ENCODE measurements at places on chromosomes 16 and 17. TPM values are rescaled to one million over a fixed set of nuclear protein-coding genes. Genes with fewer than 3 reads are reported as not detected.

Gene PRKCB
- total RNA-seq, result not detected

Gene SKA2
- 38.7 TPM for total RNA-seq

Gene NETO2
- 31.4 TPM for total RNA-seq

Gene CA5A
- not detected for total RNA-seq

Gene CASKIN1
- not detected for total RNA-seq

Gene HSPB9
- total RNA-seq, result not detected

Gene MT1H
- total RNA-seq, result not detected

Gene RHBDL1
- 0.72 TPM for total RNA-seq

Gene TNFRSF13B
- total RNA-seq, result not detected

Gene TSNAXIP1
- 0.72 TPM for total RNA-seq

Gene TMED6
- total RNA-seq, result not detected

- H3K36me3 ChIP-seq, result no peaks in the 10 kb centered on the region
- peaks cover 3% of the 10 kb centered on the region for H3K4me1 ChIP-seq
- H3K27me3 ChIP-seq, result peaks cover 5% of the 10 kb centered on the region
- H3K27ac ChIP-seq, result no peak overlapping the region
- no peak for DNase-seq
- no peak overlapping the region for H3K4me3 ChIP-seq
These were observed 31.2 kb upstream of the CMIP start for GRCh38 chr16:81413245-81413990.

DNA sequence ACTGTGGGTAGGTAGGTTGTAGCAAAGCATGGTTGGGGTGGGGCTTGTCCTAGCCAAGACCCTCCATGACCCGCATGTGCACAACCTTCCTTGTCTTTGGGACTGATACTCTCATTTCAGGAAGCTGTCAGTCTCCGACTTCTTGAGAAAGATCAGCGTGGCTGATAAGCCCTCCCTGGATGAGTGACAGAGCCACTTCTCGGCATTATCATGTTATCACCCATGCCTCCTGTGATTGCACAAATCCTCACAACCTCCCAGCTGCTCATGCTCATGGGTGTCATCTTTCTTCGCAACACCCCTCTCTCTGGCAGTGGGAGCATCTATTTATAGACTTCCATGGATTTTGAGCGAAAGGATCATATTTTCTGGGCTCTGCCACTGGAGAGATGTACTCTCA, 314.2 kb downstream of the FOXL1 start:
- no peak overlapping the region for H3K27ac ChIP-seq
- H3K4me3 ChIP-seq, result no peak overlapping the region
- H3K36me3 ChIP-seq, result no peaks in the 10 kb centered on the region
- 0 out of 2 replicates have a peak, but pooled peaks cover 2% of the 10 kb centered on the region for H3K27me3 ChIP-seq

DNA sequence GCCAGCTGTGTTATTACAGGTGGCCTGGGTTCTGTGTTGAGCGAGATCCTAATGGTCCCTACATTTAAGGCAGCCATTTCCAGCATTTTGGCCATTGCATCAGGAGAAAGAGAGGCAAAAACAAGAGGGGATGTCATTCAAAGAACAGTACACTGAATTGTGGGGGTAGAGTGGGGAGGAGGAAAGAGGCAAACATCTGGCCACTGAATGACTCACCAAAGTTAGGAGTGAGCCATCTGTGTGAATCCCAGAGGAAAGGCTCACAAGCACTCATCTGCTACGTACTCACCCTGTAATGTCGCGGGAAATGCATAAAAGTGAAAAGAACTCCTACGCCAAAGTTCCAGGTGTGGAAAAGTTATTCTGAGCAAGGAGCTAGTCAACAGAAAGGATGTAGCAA, 16.7 kb downstream of the KRABD2 start:
- peak; percentile 96 for DNase-seq
- H3K4me1 ChIP-seq, result peaks cover 7% of the 10 kb centered on the region
- no peak overlapping the region for H3K4me3 ChIP-seq
- H3K27ac ChIP-seq, result no peak overlapping the region

- peak overlapping the region; percentile 53 for H3K27ac ChIP-seq
- H3K27me3 ChIP-seq, result no peaks in the 10 kb centered on the region
- no peak for DNase-seq
- H3K4me3 ChIP-seq, result no peak overlapping the region
- H3K36me3 ChIP-seq, result no peaks in the 10 kb centered on the region
These were observed 265.9 kb downstream of the SOX9 start for GRCh38 chr17:72386619-72387237.

- H3K27ac ChIP-seq, result peak overlapping the region; percentile 86
- peaks cover 20% of the 10 kb centered on the region for H3K36me3 ChIP-seq
- no peak overlapping the region for H3K4me3 ChIP-seq
- H3K4me1 ChIP-seq, result peaks cover 23% of the 10 kb centered on the region
These were observed 72.0 kb upstream of the LGALS9 start for GRCh38 chr17:27558842-27559505.

DNA sequence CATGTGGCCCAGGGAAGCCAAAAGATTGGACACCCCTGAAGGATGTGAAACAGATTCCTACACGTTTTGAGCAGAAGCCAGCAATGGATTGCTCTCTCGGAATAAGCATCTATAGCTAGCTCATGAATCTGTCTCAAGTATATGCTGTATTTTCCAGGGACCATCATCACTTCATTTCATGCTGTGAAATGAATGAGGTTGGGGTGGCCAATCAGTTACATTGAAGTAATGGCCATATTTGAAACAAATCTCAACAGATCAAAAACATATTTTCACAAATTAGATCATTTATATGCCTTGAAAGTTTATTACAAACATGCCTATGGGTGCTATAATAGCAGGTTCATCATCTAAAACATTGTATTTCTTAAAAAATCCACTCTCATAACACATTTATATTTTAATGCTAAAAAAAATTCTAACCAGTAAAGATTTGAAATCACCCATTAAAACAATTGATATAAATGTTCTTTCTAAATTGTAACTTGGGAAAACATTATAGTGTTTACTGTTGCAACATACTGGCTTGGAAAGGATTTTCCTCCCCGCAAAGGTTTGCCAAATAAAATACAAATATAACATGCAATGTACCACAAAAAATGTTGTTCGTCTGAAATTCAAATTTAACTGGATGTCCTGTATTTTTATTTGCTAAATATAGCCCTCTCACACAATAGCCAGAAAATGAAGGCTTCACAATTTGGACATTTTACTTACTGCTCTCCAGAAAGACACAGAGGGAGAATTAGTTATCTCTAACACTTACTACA, 743.6 kb downstream of the KCNJ2 start:
- H3K4me3 ChIP-seq, result no peak overlapping the region
- H3K36me3 ChIP-seq, result no peaks in the 10 kb centered on the region
- peak; percentile 32 for DNase-seq
- 0 out of 2 replicates have a peak, but pooled peaks cover 2% of the 10 kb centered on the region for H3K4me1 ChIP-seq
- H3K27ac ChIP-seq, result no peak overlapping the region

GRCh38 chr17:7927596-7927995, 2.1 kb downstream of the KCNAB3 start:
- H3K4me3 ChIP-seq, result no peak overlapping the region
- H3K27ac ChIP-seq, result no peak overlapping the region
- peaks cover 6% of the 10 kb centered on the region for H3K4me1 ChIP-seq
- no peaks in the 10 kb centered on the region for H3K27me3 ChIP-seq

DNA sequence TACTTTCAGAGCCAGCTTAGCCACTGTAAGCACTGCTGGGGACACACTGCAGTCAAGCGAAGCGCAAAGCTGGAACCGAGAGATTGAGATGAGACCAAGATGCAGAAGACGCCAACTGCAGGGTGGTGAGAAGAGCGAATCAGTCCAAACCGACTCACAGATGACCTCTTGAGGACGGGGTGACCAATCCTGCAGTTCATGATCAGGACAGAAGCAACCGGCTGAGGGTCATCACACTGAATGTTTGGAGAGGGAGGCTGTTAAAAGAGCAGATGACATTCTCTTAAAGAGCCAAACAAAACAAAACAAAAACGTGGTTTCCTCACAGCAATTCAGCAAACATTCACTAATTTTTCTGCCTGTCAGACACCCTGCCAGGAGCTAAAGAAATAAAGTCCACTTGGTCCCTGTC, 8.5 kb downstream of the HASPIN start:
- no peaks in the 10 kb centered on the region for H3K36me3 ChIP-seq
- peak; percentile 20 for DNase-seq
- H3K4me3 ChIP-seq, result no peak overlapping the region
- H3K4me1 ChIP-seq, result peaks cover 16% of the 10 kb centered on the region

DNA sequence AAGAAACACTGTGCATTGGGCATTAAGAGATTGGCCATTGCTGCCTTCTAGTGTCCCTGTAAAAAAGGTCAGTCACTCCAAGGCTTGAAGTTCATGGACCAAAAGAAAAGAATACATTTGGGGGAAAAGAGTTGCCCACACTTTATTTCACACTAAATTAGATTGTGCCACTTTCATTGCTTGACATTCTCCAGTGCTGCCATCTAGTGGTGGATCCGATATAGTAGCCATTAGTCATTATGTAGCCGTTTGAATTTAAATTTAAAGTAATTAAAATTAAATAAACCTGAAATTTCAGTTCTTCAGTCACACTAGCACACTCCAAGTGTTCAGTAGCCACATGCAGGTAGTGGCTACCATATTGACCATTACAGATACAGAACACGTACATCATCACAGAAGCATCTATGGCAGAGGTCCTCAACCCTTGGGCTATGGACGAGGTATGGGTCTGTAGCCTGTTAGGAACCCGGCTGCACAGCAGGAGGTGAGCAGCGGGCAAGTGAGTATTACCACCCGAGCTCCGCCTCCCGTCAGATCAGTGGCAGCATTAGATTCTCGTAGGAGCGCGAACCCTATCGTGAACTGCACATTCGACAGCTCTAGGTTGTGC, 21.9 kb upstream of the CDH5 start:
- no peaks in the 10 kb centered on the region for H3K36me3 ChIP-seq
- no peaks in the 10 kb centered on the region for H3K4me1 ChIP-seq
- peaks cover 44% of the 10 kb centered on the region for H3K27me3 ChIP-seq
- H3K4me3 ChIP-seq, result no peak overlapping the region

DNA sequence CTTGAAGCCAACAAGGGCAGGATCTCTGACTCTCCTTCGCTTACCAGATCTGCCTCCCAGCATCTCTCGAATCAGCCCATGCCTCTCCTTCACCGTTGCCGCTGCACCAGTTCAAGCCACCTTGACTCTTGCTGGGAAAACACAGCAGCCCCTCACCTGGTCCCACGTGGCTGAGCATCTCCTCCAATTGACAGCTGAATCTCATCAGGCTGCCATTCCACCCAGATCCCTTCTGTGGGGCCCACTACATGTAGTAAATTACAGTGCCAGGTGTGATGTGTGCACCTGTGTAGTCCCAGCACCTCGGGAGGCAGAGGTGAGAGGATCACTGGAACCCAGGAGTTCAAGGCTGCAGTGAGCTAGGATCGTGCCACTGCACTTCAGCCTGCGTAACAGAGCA, 37.8 kb upstream of the C16orf78 start:
- H3K27ac ChIP-seq, result no peak overlapping the region
- H3K4me1 ChIP-seq, result no peaks in the 10 kb centered on the region
- H3K27me3 ChIP-seq, result no peaks in the 10 kb centered on the region
- no peaks in the 10 kb centered on the region for H3K36me3 ChIP-seq
- no peak overlapping the region for H3K4me3 ChIP-seq

GRCh38 chr17:50966163-50966666, 100.1 kb upstream of the TOB1 start:
- no peak overlapping the region for H3K27ac ChIP-seq
- H3K27me3 ChIP-seq, result no peaks in the 10 kb centered on the region
- peaks cover 8% of the 10 kb centered on the region for H3K36me3 ChIP-seq
- H3K4me3 ChIP-seq, result no peak overlapping the region

DNA sequence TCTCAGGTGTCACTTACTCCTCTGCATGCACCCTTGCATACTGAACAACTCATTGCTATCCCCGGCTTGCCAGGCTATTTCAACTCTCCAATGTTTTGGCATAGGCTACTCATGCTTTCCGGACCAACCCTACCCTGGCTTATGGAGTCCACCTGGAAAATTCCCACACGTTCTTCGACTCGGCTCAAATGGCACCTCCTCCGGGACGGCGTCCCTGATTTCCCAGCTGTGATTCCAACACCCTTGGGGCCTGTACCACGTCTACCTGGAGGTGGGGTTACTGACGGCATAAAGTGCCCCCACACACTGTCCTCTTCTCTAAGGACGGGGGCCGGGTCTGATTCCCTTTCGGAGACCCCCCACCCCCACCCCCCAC, 498 bp downstream of the SMYD4 start:
- H3K4me3 ChIP-seq, result peak overlapping the region; percentile 100
- H3K27ac ChIP-seq, result peak overlapping the region; percentile 80
- H3K36me3 ChIP-seq, result peaks cover 8% of the 10 kb centered on the region

- DNase-seq, result no peak
- no peaks in the 10 kb centered on the region for H3K36me3 ChIP-seq
- no peak overlapping the region for H3K4me3 ChIP-seq
- H3K4me1 ChIP-seq, result no peaks in the 10 kb centered on the region
These were observed 502.6 kb downstream of the TMEM114 start for GRCh38 chr16:8087597-8088289.

GRCh38 chr16:70746708-70747424, 54.1 kb downstream of the VAC14 start:
- H3K4me1 ChIP-seq, result peaks cover 53% of the 10 kb centered on the region
- peak overlapping the region; percentile 90 for H3K27ac ChIP-seq
- peak; percentile 96 for DNase-seq
- no peak overlapping the region for H3K4me3 ChIP-seq
- peaks cover 8% of the 10 kb centered on the region for H3K36me3 ChIP-seq
- H3K27me3 ChIP-seq, result no peaks in the 10 kb centered on the region

GRCh38 chr17:10628756-10629155, 28.4 kb downstream of the MYH3 start:
- H3K27me3 ChIP-seq, result no peaks in the 10 kb centered on the region
- no peaks in the 10 kb centered on the region for H3K4me1 ChIP-seq
- H3K4me3 ChIP-seq, result no peak overlapping the region
- no peak for DNase-seq

DNA sequence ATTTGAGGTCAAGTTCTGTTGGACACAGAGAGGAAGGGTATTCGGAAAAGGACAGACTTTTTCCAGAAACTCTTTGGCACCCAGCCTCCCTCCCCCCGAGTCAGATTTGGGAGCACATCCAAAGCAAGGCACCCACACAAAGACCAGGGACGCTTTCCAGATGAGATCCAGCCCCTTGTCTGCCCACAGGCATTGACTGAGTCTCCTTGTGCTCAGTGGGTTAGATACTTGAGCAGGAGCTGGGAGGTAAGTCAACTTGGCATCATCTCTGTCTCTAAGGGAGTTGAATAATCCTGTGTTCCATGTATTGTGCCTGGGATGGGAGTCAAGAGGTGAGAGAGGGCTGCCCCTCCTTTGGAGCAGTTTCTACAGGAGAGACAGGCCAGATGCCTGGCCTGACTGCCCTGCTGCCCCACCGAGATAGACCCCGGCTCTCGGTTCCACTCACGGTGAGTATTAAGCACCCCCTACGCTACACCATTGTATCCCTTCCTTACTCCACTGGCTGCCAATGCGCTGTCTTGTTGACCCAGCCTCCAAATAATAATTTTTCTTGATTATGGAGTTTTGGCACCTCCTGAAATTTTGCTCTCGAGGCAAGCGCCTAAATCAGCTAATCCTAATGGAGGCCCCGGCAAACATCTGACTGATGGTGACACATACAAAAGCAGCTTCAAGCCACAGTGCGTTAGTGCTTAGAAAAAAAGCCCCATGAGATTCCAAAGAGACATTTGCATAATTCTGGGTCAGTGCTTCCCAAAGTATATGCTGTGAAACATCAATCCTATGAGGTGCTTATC, 29.6 kb upstream of the MAP3K14 start:
- H3K4me3 ChIP-seq, result no peak overlapping the region
- H3K27me3 ChIP-seq, result no peaks in the 10 kb centered on the region
- no peaks in the 10 kb centered on the region for H3K36me3 ChIP-seq

- H3K27me3 ChIP-seq, result peaks cover 34% of the 10 kb centered on the region
- peak; percentile 75 for DNase-seq
- H3K4me1 ChIP-seq, result peaks cover 8% of the 10 kb centered on the region
- no peaks in the 10 kb centered on the region for H3K36me3 ChIP-seq
These were observed 1.5 kb downstream of the TMEM102 start for GRCh38 chr17:7436556-7437368.

All from IMR-90 (cell line).